ENCODE measurements at places on chromosomes 5 and 9.

DNA sequence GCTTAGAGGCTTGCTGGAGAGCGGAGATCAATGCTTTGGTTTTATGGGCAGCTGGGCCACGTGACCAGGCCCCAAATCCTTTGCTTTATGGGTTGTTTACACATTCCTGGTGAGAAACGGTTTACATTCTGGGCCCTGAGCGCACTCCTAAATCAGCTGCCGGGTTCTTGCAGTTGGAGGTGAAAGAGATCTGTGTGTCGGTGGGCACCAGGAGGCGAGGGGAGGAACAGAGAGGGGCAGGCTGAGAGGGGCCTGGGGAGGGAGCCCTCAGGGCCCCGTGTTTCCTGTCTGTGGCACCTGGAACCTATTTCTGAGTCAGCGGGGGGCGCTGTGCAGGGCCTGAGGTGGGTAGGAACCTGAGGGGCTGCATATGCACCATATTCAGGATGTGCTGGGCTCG lies 63.5 kb upstream of the HAND1 start:
- DNase-seq = no peak

DNA sequence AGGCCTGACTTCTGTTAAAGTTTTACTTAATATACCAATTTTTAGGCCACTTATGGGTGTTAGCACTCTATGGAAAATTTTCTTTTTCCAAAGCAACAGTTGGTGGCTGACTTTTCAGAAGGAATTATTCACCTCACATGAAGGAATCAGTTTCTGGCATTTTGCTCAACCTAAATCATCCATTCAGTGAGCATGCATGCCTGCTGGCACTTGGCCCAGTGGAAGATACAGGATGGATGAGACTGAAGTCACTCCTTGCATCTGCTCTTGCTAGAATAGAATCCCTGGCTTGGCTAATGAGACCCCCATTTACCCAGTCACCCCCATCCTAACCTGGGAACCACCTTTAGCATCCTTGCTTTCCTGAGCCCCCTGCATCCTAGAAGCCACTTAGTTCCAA lies 131.7 kb downstream of the WDR41 start:
- DNase-seq = no peak

GRCh38 chr5:1730487-1730847 lies 69.2 kb downstream of the MRPL36 start:
- no peak for DNase-seq

GRCh38 chr5:140109018-140109758 lies 4.7 kb upstream of the PURA start:
- no peak for DNase-seq

- DNase-seq = no peak
Measured at GRCh38 chr9:113176803-113177202, 26.0 kb downstream of the SLC31A2 start.

GRCh38 chr5:31783086-31783645 lies 144.2 kb downstream of the PDZD2 start:
- no peak for DNase-seq

DNA sequence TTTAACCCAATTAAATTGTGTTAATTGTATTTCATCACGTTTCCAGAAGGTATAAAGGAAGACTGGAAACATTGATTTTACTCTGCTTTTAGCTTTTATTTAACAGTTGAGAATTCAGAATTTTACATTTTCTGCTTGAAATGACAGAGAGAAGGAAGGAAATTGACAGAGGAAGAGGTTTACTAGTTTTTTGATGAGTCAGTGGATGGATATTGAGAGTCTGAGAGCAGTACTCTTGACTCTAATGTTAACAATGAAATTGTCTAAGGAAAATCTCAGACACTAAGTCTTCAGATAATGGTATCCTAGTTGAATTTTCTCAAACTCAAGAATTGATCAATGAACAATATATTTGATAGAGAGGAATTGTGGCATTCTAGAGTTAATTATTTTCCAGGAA lies 60.6 kb downstream of the IPO11 start:
- DNase-seq = no peak

DNA sequence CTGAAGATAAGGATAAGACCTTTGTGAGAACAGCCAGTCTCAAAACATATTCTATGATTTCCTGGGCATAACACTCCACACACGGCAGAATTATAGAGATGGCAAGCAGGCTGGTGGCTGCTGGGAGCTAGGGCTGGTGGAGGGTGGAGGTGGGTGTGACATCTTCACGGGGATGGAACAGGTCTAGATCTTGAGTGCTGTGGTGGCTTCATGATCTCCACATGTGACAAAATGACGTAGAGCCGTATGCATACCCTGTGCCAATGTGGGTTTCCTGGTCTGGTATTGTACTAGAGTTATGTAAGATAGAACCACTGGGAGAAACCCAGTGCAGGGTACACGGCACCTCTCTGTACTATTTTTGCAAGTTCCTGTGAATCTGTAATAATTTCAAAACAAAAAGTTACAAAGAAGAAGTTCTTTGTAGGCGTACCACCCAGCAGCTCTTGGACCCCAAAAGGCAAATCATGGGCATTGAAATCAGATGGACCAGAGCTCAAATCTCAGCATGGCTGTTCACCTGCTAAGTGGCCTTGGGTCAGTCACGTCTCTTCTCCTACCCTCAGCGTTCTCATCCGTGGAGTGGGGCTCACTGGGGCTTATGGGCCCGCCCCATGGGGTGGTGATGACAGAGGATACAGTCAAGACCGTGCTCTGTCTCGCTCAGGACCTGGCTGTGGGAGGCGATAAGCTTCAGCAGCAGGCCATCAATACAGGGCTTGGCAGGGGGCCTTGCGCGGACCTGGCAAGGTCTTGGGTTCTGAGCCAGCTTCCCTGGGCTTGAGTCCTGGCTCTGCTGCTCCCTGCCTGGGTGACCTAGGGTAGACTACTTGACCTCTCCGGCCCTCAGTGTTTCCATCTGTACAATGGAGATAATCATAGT lies 74.7 kb upstream of the UNC5A start:
- DNase-seq = no peak

- DNase-seq = no peak
Measured at GRCh38 chr5:142512043-142513042, 173.5 kb downstream of the FGF1 start.

DNA sequence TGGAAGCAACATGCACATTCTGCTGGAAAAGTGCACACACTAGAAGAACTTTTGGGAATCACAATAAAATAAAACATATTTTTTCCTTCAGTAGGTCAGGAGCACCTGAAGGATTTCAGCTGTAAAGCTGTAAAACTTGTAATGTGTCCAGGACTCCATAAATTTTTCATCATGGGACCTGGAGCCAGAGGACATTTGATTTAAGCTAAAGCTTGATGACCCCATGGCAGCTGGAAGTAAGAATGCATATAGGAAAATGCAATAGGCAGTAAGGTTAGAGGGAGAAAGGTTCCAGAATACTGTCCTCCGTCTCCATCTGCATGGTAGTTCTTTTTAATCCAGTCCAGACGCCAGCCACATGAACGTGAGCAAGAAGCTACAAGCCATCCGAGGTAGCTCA lies 166.0 kb downstream of the ADAMTSL1 start:
- no peak for DNase-seq

- no peak for DNase-seq
Measured at GRCh38 chr5:56475689-56476486, 242.8 kb upstream of the ANKRD55 start.

DNA sequence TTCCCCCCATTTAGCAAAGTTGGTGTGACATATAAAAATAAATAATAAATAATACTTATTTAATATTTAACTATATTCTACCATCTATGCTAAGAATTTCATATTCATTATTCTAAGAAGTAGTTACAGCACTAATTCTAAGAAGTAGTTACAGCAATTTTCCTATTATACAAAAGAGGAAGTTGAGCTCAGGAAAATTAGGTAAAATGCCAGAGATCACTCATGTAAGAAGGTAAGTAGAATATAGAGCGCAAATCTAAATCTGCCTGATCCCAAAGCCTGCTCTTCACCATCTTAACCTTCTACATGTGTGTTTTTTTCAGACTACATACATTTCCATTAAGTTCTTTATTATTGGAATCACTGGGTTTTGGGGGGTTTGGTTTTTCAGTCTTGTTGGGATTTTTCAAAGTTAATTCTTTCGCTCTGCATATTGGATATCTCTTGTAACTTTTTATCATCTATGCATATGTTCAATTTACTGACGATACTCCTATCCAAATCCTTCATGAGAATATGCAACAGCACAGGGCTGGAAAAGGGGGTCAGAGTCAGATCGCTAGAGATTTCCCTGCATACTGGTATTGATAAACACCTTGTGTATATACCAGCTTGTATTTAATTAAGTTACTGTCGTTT lies 852.1 kb downstream of the MAT2B start:
- DNase-seq = no peak

GRCh38 chr5:116497631-116498030 lies 77.0 kb downstream of the SEMA6A start:
- DNase-seq = no peak

GRCh38 chr5:81226949-81227348 lies 6.2 kb upstream of the CKMT2 start:
- no peak for DNase-seq

DNA sequence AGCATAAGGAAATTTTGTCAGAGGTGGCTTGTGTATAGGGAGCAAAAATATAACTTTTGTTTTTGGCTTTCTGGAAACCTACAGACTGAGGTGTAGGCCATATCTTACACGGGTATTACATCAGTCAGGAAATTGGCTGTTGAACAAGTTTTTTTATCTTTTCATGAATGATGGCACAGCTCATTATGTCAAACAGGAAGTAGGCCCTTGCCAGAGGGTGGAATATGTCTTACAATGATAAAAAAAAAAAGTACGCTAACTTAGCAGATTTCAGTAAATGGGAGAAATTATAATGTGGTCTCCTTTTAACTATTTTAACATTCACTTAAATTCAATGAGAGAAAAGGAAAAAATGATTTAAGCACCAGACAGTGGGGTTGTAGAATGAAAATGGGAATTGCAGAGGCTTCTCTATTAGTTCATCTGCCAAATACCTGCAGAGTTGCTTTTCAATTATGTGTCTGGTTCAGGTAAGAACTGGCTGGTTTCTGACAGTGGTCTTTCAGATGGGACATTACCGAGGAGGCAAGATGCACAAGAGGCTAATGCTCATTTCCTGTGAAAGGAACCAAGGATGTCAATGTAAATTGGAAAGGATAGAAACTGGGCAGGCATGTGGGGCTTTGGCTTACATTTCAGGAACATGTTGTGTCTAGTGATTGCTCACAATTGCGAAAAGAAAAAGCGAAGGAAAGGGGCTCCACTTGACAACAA lies 169.9 kb downstream of the NNT start:
- no peak for DNase-seq

GRCh38 chr9:126366366-126367011 lies 39.9 kb downstream of the MVB12B start:
- DNase-seq = no peak

DNA sequence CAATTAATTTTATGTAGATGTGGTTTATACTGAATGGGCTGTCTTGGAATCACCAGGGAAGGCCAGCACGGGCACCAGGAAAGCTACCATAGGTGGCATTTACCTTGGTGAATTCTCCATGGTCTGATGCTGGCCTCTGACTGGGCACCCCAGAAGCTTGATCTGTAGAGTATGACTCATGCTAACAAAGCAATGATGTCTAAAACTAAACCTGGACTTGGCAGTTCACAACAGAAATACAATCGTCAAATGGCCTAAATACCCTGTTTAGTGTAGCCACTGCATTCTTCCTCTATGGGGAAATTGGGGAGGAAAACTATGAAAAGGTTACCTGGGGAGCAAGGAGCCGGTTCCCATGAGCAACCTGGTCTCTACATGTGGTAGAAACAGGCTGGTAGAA lies 98.0 kb downstream of the ATPSCKMT start:
- DNase-seq = no peak

GRCh38 chr9:109107402-109108240 lies 12.1 kb downstream of the TMEM245 start:
- DNase-seq = no peak

Measured in cortex of kidney (tissue), 1 donor.